H9 (cell line): ENCODE measurements at places on chromosomes 3 and 15. TPM values are rescaled to one million over a fixed set of nuclear protein-coding genes. Genes with fewer than 3 reads are reported as not detected.

GRCh38 chr3:10010878-10011465, 15.3 kb upstream of the FANCD2 start:
- peak; percentile 98 for DNase-seq

DNA sequence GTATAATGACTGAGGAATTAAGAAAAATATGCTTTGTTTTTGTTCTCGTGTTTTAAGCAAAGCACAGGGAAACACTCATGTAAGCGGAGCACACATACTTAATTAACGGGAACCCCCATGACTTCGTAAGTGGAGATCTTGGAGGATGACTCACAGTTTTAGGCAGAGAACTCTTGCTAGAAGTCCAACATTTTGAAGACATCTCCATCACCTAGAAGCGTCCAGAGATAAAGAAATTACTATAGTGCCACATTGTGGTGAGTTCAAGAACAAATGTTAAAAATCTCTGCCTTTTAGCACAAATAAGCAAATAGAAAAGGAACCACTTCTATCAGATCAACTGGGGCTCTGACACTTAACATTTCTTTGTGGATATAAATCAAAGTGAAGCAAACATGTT, 194.1 kb upstream of the ARHGEF26 start:
- DNase-seq, result no peak

GRCh38 chr3:40523781-40524180, 979 bp upstream of the ZNF621 start:
- DNase-seq, result no peak

- DNase-seq, result no peak
Observed at GRCh38 chr15:43189296-43189695, 4.1 kb downstream of the CCNDBP1 start.

DNA sequence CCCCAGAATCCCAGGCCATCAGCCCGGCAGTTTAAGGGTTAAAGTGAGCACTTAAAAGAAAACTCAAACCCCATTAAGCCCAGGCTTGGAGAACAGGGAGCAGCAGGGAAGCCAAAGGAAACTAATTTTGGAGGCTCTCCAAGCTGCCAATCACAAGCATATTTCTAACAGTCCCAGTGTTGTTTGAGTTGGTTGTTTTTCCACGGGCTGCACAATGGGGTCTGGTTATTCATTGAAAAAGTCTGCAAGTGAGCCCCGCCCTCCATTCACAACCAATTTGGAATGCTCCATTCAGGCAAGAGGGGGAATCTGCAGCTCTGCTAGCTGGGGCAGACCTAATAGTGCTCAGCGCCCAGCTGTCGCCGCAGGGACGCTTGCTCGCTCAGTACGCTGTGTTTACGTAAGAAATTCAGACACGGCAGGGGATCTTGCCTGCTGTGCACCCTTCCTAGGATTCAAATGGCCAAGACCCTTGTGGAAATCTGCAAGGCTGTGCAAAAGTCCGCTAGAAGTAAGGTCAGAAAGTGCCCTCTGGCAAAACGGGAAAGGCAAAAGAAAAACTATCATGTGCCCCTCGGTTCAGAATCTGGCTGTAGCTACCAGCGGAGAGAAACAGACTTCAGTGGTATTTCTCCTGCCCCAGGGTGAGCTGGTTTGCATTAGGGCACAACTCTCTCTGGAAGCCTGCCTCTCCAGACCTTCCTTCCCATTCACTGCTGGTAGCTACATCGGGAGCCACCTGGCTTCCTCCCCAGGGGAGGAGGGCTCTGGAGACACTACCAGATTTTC, 11.0 kb downstream of the ETV5 start:
- DNase-seq, result peak; percentile 89

DNA sequence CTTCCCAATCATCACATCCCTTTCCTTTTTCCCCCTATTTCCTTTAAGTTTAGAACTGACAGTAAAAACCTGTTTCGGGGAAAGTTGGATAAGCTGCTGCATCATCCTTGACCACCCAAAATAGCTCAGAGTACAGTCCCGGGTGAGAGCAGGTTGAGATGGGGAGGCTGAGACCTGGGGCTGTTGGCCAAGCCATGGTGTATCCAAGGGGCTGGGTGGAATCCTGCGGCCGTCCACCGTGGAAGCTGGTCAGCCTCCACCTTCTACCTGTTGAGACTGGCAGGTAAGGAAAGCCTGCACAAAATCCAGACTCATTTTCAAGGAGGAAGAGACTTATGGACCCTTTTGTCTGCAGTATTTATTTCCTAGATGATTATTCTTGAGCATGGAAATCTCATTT, 128.2 kb upstream of the PLXNA1 start:
- no peak for DNase-seq

DNA sequence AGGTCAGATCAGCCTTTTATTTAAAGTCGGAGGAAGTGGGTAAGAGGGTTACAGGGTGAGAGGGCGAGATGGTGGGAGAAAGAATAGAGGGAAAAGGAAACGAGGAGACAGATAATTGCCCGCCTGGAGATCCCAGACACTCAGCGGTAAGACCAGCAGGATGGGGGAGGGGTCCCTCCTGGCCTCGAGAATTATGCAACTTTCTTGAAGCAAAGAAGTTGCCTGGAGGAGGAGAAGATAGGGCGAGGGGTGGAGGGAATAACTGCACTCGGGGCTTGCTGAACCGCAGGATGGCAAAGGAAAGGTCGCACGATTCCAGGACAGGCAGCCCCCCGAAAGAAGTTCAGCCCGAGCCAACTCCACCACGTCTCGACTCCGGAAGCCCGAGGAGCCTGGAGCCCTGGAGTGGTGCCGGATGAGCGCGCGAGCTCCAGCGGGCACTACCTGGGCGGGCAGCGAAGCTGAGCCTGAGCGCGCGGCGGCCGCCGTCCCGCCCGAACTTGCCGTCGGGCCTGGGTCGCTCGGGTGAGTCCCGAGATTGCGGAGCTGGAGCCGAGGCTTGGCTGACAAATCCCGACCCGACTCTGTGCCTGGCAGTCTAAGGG, 402 bp downstream of the WWTR1 start:
- DNase-seq, result no peak

DNA sequence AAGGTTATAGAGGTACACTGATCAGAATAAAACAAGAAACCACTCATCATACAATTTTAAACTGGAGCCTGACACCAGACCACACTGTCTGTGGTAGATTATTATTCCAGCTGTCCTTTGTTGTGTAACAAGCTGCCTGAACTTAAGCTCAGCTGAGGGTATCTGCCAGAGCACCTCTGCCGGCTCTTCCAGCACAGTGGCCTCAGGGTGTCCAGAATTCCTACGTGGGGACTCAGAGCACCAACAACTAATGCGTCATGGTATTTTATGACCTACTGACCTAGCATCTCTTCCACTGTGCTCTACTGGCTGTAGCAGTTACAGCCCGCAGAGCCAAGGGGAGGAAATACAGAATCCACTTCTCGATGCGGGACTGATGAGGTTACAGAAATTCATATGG, 15.6 kb upstream of the RAF1 start:
- DNase-seq, result no peak

DNA sequence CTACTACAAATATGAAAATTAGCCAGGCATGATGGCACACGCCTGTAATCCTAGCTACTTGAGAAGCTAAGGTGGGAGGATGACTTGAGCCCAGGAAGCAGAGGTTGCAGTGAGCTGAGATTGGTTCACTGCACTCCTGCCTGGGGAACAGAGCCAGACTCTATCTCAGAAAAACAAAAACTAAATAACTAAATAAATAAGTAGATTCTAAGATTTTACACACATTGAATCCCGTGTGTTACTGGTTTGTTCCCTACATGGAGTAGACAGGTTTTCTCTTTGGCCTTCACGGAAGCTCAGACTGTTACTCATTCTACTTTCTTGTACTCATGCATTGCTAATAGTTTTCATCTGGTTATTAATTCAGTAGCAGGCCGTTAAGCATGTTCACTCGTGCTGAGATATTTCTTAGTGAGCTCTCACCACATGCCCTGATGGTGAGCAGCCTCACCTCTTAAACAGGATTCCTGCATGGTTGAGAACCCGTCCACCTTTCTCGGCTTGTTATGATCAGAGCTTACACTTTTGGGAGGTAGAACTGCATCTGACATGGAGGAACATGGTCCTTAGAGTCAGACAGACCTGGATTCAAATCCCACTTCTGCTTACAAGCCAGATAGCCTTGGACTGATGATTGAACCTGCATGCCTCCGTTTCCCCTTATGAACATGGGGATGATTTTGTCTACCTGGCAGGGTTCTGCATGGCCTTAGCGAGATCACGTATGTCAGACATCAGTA, 49.1 kb downstream of the CMTM7 start:
- no peak for DNase-seq

DNA sequence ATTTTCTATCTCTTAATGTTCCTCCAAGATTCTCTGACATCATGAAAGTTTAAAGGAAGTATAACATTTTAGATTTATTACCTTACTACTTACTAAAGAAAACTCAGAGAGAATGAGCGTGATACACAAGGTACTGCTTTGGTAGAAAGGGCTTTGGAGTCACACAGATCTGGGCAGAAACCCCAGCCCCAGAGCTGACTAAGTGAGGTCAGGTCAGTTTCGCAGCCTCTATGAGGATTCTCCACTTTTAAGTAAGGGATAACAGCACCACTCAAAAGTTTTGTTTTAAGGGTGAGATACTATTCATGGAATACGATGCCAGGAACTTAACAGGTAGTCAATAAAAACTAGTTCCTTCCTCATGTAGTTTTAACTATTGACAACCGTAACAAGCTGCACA, 76.1 kb downstream of the CLDN11 start:
- no peak for DNase-seq

- DNase-seq, result no peak
Observed at GRCh38 chr3:10437272-10437994, 68.0 kb downstream of the ATP2B2 start.

GRCh38 chr3:189625071-189625470, 6.1 kb upstream of the TP63 start:
- DNase-seq, result no peak

DNA sequence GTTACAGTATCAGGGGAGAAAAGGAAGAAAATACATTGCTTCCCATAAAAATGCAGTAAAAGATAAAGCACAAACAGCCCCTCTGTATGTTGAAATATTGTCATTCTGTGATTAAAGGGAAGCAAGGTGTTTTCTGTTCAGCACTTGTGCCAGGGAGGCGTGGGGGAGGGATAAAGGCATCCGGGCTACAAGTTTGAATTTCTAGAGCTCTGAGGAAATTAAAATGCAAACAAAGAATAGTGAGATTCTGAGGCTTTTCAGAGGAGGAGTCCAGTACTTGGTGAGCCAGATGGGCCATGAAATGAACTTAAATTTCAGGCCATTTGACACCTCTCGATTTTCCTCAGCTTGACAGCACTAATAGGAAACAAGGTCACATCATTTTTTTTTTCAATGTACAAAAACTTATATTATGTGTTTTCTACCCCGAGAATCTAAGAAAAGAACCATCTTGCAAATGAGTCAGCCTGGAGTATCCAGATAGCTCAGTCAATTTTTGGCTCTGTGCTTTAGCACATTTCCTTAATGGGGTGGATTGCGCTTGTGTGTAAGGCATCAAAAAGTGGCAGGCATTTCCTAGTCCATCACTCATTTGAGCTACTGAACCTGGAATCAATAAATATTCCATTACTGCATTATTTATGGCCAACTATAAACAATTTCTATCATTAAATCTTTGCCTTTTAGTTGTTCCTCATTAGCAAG, 640.8 kb upstream of the TBL1XR1 start:
- no peak for DNase-seq

DNA sequence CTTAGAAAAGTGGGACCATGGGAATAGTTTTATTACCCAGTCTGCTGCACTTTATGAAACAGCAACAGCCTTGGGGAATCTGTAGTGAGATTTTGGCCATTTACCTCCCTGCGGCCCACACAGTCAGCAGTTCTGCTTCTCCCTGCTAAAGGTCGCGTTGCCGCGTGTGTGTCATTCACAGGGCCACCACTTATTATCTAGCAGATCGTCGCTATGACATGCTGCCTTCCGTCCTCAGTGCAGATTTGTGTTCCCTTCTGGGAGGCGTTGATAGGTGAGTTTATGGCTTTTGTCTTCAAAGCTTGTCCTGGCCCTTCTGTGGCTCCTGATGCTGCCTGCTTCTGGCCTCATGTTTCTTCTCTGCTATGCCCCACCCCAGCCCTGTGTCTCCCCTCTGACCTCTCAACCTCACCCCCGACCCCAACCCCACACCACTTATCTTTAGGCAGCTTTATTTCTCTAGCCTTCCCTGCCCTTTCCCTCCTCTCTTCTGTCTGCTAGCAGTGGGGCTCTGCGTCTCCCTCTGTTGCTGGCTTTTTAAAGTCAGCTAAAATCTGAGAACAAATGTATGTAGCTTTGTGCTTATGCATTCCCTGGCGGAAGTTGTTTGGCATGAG, 30.1 kb downstream of the DIS3L start:
- no peak for DNase-seq

GRCh38 chr3:124362455-124362854, 367.8 kb upstream of the UMPS start:
- no peak for DNase-seq

The CCR4 gene
- 0.07 and 0.09 TPM in 2 replicates for total RNA-seq

The ST3GAL6 gene
- total RNA-seq, result 4.7 and 6.4 TPM in 2 replicates

The FANCD2 gene
- 67.8 and 74.9 TPM in 2 replicates for total RNA-seq

The SMARCC1 gene
- total RNA-seq, result 268 and 274 TPM in 2 replicates

The LSAMP gene
- total RNA-seq, result 0.66 and 0.90 TPM in 2 replicates

The DUOXA2 gene
- total RNA-seq, result not detected in 2 replicates

The NPHP3 gene
- 9.4 and 10.8 TPM in 2 replicates for total RNA-seq

The LRTM1 gene
- total RNA-seq, result not detected in 2 replicates

The GABRB3 gene
- 98.2 and 112 TPM in 2 replicates for total RNA-seq

The ITIH3 gene
- total RNA-seq, result not detected in 2 replicates

The REC114 gene
- total RNA-seq, result not detected in 2 replicates

The SYNM gene
- 1.8 and 1.9 TPM in 2 replicates for total RNA-seq
